Foreskin melanocyte (primary cell): ENCODE measurements at places on chromosomes 16 and 17.

DNA sequence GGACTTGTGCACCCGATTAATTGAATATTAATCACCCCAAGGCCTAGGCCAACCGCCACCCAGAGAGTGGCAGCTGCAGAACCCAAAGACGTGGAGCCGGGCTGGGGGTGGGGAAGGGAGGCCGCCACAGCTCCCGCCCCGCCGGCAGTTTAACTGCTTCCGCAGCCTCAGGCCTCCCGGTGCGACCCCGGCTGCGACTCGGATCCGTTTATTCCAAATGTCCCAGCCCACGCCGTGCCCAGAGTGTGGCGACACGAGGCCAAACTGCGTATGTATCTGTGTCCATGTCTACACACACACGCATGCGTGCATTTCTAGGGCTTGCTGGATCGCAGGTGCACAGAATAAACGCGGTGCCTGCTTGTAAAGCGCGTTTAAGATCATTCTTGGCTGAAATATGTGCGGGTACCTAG lies 802 bp upstream of the TOB1 start:
- no peak for DNase-seq

GRCh38 chr16:76213860-76214259 lies 63.3 kb upstream of the CNTNAP4 start:
- no peak for DNase-seq

- DNase-seq = no peak
Measured at GRCh38 chr17:83099570-83100181, 20.3 kb downstream of the METRNL start.

DNA sequence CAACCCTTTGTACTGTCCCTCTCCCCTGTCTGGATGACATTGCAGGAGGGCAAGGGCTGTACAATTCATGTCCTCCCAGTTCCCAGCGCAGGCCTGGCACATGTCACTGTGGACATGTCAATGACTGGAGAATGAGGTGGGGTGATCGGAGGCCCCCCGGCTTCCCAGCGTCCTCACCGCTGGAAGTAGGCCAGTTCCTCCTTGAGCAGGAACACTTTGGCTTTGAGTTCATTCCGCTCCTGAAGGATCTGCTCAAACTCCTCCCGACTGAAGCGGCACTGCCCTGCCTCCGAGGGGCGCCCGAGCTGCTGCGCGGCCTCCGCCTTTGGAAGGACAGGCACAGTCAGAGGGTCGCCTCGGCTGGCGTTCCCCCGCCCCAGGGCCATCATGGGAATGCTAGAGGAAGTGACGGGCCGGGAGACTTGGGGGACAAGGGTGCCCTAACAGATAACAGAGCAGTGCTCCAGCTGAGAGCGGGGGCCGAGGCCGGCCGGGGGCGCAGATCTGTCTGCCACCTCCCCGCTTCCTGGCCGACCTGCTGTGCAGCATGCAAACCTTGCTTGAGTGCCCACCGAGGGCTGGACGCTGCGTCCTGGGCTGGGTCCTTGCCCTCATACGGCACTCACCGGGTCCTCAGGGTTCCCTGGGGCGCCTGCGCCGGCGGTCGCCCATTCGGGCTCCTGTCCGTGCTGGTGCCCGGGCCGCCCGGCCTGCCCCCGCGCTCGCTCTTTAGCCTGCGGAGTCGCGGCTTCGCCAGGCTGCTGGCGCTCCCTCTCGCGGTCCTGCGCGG lies 1.3 kb downstream of the RILP start:
- peak; percentile 48 for DNase-seq

GRCh38 chr17:60754057-60754604 lies 76.5 kb downstream of the BCAS3 start:
- no peak for DNase-seq

DNA sequence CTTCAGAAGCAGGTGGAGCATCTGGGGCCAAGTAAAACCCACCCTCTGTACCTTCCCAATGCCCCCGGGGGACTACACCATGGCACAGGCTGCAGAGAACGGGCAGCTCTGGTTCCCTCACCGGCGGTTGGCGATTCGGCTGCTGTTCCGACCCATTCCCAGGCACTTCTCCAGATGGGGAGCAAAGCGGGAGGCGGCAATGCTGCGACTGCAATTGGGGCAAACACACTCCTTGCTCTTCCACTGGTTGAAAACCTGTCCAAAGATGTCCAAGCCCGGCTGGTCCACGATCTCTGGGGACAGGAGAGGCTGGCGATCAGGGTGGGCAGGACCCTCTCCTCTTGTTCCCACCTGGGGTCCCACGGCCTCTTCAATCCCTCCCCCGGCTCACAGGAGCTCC lies 2.6 kb downstream of the ATXN7L3 start:
- no peak for DNase-seq

DNA sequence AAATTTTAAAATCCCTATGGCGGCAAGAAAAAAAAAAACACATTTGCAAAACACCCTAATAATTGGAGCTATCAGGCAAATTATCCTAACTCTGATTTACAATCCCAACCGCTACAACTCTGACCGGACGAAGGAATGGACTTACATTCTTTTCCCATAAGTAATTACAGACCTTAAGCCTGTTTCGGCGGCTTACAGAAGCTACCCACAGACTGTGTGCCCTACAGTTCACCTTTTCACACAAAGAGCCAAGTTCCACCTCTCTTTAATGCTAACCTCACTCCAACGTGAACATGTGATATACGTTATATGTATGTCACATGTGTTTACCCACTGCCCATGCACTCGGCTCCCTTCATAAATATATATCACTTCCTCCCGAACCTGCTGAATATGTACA lies 8.7 kb upstream of the MEAK7 start:
- no peak for DNase-seq

DNA sequence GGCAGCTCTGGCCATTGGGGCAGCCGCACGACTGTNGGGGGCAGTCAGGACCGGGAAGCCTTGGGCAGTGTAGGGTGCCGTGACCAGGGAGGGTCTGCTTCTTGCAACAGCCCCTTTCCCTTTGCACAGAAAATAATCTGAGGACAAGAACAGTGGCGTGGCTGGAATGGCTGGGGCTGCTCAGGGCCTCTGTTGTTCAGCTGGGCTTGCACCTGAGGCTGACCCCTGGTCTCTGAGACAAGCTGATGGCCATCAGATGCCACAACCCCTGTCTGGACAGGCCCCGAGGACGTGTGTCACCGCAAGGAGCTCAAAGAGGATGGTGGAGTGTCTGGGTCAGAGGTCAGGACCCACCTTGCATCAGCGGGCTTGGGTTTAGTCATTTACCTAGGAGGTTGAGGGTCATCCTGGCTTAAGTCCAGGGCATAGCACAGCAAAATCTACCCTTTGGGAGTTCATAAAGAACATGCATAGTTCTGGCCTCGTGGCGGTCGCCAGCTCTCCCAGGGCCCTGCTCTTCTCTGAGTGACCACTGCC lies 46.9 kb downstream of the METRNL start:
- no peak for DNase-seq

GRCh38 chr17:76272541-76273444 lies 7.6 kb downstream of the UBALD2 start:
- no peak for DNase-seq

DNA sequence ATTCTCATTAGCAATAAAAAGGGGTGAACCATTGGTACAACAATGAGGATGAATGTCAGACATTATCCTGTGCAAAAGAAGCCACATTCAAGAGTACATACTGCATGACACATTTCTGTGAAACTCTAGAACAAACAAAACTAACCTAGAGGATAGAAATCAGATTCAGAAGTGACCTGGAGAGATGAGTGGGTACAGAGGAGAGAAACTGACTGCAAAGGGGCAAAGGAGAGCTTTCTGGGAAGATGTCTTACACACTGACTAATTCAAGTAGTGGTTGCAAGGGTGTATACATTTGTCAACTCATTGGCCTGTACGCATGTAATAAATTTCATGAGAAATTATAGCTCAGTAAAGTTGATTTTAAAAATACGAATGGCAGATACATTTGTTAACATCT lies 115.6 kb downstream of the GAS7 start:
- no peak for DNase-seq

GRCh38 chr16:12160249-12160648 lies 183.7 kb downstream of the SNX29 start:
- no peak for DNase-seq

DNA sequence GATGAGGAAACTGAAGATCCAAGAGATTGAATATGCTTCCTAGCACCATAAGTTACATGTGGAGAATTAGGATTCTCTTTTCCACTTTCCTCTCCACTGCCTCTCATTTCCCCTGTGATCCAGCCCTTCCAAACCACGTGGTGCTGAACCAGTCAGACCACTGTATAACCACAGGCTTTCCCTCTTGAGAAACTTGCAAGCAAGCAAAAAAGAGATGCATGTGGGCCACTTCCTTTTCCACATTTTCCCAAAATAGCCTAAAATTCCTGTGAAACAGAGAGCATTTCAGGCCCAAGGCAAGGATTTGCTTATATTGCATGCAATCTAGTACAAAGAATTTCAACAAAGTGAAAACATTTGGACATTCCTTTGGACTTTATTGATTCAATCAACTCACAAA lies 59.3 kb upstream of the KSR1 start:
- DNase-seq = peak; percentile 97

GRCh38 chr17:7589204-7589868 lies 558 bp downstream of the SOX15 start:
- no peak for DNase-seq

DNA sequence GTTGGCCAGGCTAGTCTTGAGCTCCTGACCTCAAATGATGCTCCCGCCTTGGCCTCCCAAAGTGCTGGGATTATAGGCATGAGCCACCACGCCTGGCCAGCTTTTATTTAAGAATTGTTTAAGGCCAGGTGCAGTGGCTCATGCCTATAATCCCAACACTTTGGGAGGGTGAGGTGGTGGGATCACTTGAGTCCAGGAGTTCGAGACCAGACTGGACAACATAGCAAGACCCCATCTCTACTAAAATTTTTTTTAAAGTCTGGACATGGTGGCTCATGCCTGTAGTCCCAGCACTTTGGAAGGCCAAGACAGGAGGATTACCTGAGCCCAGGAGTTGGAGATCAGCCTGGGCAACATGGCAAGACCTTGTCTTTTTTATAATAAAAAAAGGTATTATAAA lies 5.2 kb downstream of the PLXDC1 start:
- no peak for DNase-seq

- DNase-seq = no peak
Measured at GRCh38 chr16:74605746-74606520, 981 bp downstream of the GLG1 start.

DNA sequence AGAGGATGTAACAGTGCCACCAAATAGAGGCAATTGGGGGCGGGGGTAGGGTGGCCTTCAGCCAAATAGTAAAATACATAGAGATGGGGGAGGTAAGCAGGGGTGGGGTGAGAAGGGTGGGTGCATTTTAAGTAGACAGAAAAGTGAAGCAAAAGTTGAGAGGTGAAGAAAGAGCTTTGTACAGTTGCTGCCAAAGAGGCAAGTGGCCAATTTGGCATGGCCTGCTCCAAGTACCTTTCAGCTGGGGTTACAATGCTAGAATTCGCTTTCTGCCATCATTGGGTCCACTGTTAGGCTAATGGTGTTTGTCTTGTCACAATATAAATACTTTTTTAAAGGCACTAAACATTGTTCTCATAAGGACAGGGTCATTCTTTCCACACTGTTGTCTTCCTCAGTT lies 5.2 kb upstream of the TMEM97 start:
- no peak for DNase-seq
